ENCODE measurements at places on chromosomes 1 and 21.

DNA sequence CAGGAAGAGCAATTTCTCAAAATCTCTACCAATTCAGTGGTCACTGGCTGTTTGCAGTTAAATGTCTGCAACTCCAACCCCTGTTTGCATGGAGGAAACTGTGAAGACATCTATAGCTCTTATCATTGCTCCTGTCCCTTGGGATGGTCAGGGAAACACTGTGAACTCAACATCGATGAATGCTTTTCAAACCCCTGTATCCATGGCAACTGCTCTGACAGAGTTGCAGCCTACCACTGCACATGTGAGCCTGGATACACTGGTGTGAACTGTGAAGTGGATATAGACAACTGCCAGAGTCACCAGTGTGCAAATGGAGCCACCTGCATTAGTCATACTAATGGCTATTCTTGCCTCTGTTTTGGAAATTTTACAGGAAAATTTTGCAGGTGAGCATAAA, 167.2 kb downstream of the CRB1 start:
- DNase-seq = no peak

DNA sequence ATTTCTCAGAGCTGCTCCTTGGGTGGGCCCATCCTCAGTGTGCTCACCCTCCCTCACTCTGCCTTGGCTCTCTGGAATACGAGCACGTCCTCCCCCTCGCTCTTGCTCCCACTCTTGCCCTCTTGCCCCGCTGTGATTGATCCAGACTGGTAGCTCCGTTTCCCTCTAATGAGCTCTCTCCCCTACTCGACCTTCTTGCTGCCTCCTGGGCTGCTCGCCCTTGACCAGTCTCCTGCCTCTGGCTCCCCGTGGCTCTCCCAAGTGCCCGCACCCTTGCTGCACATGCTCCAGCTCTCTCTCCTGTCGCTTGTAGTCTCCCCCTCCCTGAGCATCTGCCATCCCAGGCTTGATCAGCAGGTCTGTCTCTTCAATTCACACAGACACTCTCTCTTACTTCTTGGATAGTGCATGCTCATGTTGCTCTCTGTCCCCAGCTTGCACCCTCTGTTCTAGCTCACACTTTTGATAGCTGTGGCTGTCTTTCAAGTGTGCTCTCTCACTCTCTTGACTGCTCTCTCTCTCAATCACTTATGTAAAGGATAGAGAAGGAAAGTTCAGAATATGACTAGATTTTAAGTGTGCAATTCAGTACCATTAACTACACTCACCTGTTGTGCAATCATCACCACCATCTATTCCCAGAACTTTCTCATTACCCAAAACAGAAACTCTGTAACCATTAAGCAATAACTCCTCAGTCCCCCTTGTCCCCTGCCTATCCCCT, 51.1 kb downstream of the PHC2 start:
- no peak for DNase-seq

DNA sequence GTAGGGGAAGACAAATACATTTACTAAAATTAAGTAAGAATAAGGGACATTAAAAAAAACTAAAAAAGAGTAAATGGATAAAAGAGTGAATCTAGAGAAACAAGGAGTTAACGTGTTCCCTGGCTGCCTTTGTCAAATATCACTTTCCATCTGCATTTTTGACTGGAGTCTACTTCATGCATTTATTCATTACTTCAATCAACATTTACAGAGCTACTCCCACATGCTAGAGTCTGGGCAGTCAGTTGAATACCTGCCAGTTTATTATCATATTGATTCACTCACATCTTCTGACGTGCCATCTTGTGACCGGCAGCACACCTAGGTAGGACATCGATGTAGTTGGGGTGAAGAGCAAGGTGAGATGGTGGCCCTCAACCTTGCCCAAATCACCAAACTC, 35.6 kb upstream of the KCNA3 start:
- no peak for DNase-seq

DNA sequence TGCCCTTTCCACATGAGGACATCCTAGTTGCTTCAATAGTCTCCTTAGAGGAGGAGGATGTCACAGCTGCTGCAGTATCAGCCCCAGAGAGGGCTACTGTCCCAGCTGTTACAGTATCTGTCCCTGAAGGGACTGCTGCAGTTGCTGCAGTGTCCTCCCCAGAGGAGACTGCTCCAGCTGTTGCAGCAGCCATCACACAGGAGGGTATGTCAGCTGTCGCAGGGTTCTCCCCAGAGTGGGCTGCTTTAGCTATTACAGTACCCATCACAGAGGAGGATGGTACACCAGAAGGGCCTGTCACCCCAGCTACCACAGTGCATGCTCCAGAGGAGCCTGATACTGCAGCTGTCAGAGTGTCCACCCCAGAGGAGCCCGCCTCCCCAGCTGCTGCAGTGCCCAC, 78.5 kb upstream of the BMP8A start:
- no peak for DNase-seq

GRCh38 chr1:9761855-9762254, 61.9 kb downstream of the CLSTN1 start:
- DNase-seq = no peak

DNA sequence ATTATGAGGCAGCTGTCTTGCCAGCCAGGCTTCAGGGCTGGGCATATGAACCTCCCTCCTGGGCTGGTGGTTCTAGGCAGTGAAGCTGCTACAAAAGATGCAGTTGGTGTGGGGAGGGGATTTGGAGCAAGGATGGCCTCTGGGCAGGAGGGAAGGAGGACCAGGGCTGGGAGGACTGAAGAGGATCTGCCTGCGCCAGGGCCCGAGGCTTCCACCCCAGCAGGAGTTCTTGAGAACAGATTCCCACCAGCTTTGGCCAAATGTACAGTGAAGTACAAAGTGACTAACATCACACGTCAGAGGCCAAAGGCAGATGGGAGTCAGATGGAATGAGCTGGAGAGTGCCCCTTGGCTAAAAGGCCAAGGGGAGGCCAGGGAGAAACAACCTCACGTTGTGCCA, 62.4 kb downstream of the DDX20 start:
- DNase-seq = no peak

GRCh38 chr1:80244372-80244771, 1237.8 kb upstream of the ADGRL4 start:
- DNase-seq = no peak

DNA sequence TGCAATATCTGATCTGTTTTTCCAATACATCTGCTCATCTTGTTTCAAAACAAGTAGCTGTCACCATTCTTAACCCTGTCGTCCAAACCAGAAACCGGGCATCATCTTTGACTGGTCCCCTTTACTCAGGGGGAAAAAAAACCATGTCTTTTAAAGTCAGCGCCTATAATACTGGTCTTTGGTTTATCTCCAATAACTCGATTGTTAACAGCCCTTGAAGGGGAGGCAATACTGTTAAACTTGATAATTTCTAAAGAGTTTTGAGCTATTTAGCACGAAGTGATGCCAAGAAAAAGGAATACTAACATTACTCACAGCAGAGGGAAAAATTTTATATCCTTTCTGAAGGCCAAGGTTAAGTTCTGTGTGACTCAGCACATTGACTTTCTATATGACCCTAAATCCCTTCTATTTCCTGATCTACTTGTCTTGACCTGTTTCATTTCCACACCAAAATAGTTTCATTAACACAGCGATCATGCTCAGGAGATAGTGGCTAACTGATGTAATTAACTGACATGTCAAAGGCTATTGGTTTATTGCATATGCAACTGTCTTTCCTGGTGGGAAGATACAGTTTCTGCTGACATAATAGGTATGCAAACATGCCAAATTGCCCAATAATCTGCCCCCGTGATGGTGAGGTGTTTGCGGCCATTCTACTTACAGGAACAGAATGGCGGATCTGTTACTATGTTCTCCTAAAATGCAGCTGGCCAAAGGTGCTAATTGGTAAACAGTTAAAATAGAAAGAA, 59.1 kb downstream of the NFIA start:
- no peak for DNase-seq

DNA sequence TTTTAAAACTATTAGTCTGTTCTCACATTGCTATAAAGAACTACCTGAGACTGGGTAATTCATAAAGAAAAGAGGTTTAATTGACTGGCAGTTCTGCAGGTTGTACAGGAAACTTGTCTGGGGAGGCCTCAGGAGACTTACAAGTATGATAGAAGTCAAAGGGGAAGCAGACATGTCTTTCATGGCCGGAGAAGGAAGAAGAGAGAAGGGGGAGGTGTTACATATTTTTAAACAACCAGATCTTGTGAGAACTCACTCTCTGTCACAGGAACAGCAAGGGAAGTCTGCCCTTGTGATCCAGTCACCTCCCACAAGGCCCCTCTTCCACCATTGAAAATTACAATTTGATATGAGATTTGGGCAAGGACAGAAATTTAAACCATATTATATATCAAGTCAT, 55.9 kb downstream of the CLIC4 start:
- DNase-seq = no peak

- DNase-seq = peak; percentile 33
Observed at GRCh38 chr1:24415910-24416665, 486 bp downstream of the NIPAL3 start.

DNA sequence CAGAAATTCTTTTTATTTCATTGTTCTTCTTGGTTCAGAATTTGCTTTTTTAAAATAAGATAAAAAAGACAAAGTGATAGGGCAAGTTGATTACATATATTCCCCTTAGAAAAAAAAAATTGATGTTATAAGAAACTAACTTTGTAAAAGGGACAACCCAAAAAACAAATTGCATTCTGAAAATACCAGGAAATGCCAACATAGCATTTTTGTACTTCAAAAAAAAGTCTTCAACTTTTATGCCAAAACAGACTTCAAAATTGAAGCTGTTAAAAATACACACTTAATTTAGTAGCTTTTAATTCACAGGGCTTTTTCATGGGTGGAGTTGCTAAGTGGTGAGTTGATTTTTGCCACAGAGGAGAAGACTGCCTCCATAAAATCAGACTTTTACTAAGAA, 70.9 kb downstream of the ODF2L start:
- DNase-seq = no peak

- no peak for DNase-seq
Observed at GRCh38 chr1:44032170-44032790, 1.0 kb upstream of the SLC6A9 start.

DNA sequence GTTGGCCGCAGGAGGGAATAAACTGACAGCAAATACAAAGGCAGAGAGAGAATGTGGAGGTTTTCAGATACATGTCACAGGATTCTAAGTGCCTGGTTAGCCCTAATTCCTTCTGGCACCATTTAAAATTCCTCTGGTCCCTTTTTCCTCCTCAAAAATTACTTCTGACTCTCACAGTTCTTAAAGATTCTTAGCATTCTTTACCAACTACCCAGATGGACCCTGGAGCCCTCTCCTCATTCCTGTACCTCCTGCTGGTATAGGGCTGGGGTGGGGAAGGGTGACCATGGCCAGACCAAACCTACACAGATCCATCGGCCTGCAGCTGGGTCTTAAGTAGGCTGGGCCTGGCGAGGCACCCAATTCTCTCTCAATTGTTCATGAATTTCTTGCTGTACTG, 7.2 kb downstream of the MKNK1 start:
- DNase-seq = no peak

GRCh38 chr1:48225579-48225978, 3.1 kb downstream of the SLC5A9 start:
- no peak for DNase-seq

Data from CD14-positive monocyte (primary cell).